ENCODE measurements at places on chromosomes 4 and X.

DNA sequence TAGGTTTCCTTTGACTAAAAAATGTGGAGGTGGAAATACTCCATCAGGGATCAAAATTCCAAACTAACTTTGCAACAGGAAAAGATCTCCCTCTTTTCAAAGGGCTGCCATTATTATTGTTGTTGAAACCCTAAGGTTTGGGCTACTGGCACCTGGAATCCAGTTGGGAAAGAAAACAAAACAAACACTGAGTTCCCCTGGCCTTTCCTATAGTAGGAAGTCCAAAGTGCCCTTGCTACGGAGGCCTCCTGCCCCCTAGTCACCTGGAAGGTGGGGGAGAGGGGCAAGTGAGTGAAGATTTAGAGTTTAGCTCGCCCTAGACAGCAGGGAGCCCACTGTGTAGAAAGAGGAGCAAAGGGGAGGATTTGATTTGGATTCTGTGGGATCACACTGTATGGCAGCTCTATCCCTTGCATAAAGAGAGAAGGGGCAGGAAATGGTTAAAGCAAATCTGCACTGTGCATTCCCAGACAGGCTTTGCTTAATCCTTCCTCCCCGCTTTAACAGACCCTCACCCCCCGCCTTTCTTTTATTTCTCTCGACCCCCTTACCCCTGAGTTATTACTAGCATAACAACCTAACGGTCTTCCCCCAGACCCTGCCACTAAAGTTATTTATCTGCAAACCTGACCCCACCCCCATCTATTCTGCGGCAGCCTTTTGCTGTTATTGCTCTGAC, 627 bp upstream of the FAT4 start:
- no peak for DNase-seq

DNA sequence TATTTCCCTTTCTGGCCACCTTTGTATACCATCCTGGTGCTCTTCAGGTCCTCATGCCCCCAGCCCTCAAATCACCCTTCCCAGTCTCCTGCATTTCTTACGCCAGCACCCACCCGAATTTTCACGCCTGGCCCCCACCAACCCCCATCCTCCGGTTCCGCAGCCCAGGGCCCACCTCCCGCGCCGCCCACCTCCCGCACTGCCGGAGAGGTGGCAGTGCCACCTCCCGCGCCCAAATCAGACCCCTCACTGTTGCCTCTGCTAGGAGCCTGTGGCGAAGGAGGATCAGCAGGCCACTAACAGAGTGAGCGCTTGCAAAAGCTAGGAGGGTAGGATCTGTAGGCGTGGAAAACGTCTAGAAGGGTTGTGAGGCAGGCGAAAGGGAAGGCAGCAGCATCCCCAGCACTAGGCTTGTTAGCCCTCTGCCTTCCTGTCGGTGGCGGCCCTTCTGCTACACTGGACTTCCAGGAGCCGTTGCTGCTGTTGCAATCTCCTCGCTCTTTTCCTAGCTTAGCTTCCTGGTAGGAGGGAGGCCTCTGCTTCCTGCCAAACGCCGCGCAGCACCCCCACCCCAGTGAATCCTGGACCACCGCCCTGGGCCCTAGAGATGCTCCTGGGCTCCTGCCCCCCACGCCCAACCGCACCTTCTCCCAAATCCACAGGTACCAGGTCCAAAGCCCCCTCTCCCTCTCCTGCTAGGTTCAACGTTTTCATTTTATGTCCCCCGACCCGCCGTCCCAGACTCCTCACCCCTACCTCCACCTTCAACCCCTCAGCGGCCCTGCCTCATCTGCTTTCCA, 51.0 kb downstream of the SPIN2B start:
- DNase-seq: no peak

GRCh38 chr4:176533159-176533558, 213.4 kb downstream of the SPCS3 start:
- no peak for DNase-seq

DNA sequence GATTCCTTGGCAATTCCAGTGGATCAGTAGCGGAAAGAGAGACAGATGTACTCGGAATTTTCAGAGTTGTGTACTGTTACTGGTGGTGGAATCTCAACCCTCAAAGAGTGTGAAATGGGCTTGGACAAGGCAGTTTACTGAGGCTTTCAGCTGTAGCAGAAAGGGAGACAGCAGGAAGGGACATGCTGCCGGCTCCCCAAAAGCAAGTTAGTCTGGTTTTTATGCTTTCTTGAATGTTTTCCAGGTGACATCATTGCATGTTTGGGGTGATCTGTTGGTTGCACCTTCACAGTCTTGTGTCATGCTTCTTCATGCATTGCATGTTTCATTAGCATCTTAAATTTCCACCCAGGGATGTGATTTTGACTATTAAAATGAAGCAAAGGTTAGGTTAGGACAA, 1282.2 kb downstream of the ADGRL3 start:
- DNase-seq: no peak

- no peak for DNase-seq
Measured at GRCh38 chr4:49036528-49036927, 50.5 kb downstream of the CWH43 start.

- no peak for DNase-seq
Measured at GRCh38 chr4:37538931-37539330, 147.2 kb downstream of the RELL1 start.

DNA sequence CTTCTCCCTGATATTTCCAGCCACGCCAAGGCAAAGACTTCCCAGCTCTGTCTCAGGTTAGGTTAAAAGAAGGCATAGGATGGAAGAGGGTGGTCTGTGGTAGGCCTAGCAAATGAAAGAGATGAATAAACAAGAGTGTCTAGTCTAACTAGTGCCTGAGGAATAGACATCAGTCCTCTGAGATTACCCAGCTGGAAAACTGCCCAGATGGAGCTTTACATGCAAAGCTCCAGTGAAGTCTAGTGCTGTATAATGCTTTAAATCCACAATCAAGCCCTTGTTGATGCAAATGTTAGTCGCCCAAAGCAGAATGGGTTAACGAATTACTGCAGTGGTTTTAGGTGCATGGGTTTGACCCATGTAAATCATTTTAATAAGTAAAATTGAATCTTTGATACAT, 24.8 kb upstream of the GUCY1B1 start:
- no peak for DNase-seq

- no peak for DNase-seq
Measured at GRCh38 chr4:137367620-137368019, 164.7 kb downstream of the PCDH18 start.

- DNase-seq: peak; percentile 46
Measured at GRCh38 chr4:128517739-128518510, 230.3 kb upstream of the PGRMC2 start.

- DNase-seq: no peak
Measured at GRCh38 chrX:74536152-74536831, 78.1 kb downstream of the RLIM start.

DNA sequence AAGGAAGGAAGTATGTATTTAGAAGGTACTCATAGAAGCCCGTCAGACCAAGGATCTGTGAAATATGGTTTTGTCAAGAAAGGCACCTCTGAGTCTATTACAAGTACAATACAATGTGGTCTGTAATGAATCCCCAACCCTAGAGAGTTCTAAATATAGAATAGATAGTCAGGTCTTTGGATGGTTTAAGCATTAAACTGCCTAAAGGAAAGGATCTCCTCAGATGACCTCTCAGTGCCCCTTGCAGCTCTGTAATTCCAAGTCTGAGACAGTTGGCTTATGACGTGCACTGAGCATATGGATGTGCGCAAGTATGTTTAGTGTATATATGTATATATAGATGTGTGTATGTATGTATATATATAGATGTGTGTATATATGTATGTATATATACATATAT, 62.0 kb downstream of the CCSER1 start:
- DNase-seq: no peak

DNA sequence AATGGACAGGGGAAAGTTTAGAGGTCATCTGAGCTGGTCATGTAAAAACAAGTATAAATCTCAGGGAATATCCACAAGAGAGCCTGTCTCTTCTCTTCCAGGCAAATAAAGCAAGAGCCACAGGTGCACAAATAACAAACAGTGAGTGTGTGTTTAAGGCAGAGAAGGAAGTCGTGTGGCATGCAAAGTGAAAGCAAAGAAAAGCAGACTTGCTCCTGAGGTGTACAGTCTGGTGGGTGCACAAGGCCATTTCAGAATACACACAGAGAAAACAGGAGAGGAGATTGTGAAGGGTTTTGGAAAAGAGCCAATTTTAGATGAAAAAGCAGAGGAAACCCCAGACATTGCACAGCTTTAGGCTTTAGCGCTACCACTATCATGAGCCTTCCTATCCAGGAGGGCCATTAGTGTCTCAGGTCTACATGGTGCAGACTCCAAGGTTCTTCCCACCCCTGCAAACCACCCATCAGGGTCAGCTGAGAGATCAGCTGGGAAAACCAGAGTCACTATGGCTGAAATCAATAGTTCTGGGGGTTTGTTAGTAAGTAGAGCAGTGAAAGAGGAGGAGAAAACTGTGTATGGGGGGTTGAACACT, 355.8 kb downstream of the KLHL4 start:
- DNase-seq: no peak

DNA sequence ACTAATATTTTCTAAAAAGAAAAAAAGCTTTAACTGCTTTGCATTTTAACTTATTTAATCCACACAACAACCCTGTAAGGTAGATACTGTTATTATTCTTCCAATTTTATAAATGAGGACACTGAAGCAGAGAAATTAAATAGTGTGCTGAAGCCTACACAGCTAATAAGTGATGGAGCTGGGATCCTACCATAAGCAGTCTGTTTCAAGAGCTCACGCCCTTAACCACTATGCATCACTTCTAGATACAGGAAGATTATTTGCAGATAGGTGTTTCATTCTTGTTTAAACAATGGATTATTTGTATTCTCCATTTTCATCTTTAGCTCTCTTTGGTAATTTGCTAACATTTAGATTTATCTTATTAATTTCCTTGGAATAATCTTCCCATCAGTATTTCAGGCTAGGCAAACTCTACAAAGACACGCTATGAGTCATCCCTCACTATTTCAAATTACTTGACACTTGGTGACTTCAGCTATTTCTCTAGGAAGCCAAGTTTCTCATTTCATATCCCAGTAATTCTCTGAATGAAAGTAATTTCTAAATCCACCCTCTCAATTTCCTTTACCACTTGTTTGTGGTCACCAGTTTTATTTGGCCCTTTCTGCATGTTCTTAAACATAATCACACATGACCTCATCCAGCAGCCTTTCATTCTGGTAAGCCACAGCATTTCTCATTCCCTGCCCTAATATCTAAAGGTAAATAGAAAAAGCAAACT, 67.3 kb downstream of the ASB9 start:
- no peak for DNase-seq

DNA sequence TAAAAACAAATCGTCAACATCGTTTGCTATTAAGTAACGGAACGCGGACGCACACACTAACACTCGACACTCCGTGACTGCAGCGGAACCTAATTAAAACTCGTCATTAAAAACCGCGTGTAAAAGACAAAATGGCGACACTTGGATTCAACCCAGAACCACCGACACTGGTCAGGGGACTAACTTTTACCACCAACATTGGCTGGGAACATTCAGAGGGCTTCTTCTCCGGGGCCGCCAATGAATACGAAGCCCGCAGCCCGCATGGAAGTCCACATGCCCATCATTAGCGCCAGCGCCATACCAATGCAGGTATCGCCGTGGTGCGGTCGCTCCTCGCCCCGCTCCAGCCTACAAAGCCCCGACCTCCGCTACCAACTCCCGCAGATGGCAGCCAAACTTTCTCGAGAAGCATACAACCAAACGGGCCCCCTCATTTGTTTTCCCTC, 498 bp downstream of the RBMX start:
- peak; percentile 5 for DNase-seq

- DNase-seq: no peak
Measured at GRCh38 chrX:153687121-153688039, at the start of gene SLC6A8. SLC6A8 (plus strand) TSS chrX:153687926; CDS start chrX:153688575, 649 bp downstream.

- DNase-seq: no peak
Measured at GRCh38 chr4:150002561-150002960, 75.7 kb upstream of the DCLK2 start.

- DNase-seq: no peak
Measured at GRCh38 chrX:135984791-135985156, 461 bp upstream of the SLC9A6 start.

GRCh38 chrX:18448416-18448815, 23.0 kb downstream of the CDKL5 start:
- no peak for DNase-seq

Data from NK-92 treated with Interleukin-12 subunit alpha and Interleukin-12 subunit beta, amount 100 ng/mL, for 24 hours (cell line).